Panc1 (cell line): ENCODE measurements at places on chromosomes 3 and 15. TPM values are rescaled to one million over a fixed set of nuclear protein-coding genes. Genes with fewer than 3 reads are reported as not detected.

- DNase-seq: no peak
- no peaks in the 10 kb centered on the region for H3K4me1 ChIP-seq
- H3K36me3 ChIP-seq: no peaks in the 10 kb centered on the region
- H3K27ac ChIP-seq: no peak overlapping the region
- H3K4me3 ChIP-seq: no peak overlapping the region
These were observed 298.8 kb upstream of the PLSCR5 start for GRCh38 chr3:146903927-146904326.

DNA sequence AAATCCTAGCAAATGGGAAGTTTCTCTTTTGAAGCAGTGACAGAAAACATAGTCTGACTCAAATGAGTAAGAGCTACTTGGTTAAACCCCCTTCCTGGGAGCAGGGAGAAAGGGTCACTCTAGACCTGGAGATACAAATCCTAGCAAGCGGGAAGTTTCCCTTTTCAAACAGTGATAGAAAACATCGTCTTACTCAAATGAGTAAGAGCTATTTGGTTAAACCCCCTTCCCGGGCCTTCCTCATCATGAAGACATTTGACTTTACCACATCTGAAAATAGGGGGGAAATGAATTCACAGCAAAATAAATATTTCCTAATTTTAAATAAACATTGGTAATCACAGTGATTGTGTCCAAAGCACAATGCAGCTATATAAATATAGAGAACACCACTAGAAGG is 79.2 kb downstream of the FOXB1 start:
- no peaks in the 10 kb centered on the region for H3K27me3 ChIP-seq
- H3K4me3 ChIP-seq: no peak overlapping the region
- no peak for DNase-seq
- H3K4me1 ChIP-seq: no peaks in the 10 kb centered on the region

DNA sequence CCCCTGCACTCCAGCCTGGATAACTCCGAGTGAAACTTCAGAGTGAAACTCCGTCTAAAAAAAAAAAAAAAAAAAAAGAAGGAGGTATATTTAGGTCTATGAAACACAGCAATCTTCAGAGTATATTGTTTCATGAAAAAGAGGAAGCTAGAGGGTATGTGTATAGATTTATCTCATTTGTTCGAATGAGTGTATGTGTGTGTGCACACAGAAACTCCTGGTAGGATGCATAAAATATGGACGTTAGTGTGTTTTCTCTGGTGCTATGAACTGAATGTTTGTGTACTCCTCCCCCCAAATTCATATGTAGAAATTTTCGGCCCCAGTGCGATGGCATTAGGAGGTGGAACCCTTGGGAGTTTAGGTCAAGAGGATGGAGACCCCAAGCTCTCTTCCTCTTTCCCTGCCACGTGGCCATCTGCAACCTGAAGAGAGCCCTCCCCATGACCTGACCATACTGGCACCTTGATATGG is 98.6 kb upstream of the KLF13 start:
- H3K27me3 ChIP-seq: no peaks in the 10 kb centered on the region
- H3K4me3 ChIP-seq: no peak overlapping the region
- no peak for DNase-seq
- no peaks in the 10 kb centered on the region for H3K36me3 ChIP-seq
- H3K27ac ChIP-seq: no peak overlapping the region
- peaks cover 12% of the 10 kb centered on the region for H3K4me1 ChIP-seq

Gene ZNF660
- not detected for total RNA-seq

Gene OPA1
- 109 TPM for total RNA-seq

Gene KAT2B
- total RNA-seq: 16.4 TPM
